HuH-7 (cell line): ENCODE measurements at places on chromosomes 11 and 22.

GRCh38 chr11:130407978-130408377 lies 20.4 kb downstream of the ADAMTS8 start:
- DNase-seq = no peak

DNA sequence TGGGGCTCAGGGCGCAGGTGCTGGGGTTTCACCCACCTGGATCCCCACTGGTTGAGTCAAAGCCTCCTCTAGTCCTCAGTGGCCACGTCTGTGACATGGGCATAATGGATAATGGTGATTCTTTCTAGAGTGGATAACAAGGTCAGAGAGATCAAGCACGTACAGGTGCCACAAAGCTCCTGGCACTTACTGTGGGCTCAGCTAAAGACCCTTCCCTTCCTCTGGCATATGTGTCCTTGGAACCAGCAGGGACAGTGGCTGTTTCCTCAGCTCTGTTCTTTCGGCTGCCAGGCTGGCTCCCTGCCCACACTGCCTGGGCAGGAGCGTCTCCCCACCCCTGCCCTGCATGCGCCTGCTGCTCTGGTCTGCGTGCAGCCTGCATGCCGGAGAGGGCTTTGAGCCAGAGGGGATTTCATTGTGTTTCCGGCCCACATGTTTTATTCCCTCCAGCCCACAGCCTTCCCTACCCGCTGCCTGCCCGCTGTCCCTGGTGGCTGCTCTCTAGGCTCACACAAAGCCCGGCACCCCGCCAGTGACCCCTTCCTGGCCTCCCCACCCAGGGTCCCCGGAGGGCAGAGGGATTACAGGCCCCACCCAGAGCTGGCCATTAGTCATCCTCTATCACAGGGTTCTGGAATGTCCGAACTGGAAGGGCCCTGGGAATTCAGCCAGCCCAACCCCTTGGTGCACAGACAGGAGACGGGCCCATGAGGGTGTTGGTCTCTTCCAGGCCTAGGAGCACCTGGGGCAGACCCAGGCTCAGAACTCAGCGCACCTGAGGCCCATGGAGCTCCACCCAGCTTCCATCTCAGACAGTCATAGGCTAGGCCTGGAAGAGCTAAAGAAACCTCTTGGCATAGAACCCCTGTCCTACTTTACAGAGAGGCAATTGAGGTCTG lies 55.3 kb upstream of the GCAT start:
- peak; percentile 53 for DNase-seq

DNA sequence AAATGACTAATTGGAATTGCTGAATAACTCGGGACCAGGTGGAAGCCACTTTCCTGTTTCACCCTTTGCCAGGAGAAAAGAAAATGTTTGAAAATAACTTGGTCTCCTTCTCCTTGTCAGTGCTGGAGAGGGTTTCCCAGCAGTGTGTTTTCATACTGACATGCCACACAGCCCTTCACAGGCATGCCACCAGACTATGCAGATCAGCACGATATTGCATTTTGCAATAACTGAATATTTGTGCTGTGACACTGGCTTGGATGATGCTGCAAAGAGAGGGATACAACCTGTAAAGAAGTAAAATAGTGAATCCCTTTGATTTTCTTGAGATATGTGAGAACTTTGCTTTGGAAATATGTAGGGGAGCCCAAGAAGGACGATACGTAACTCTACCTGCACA lies 200.0 kb upstream of the NAV2 start:
- no peak for DNase-seq

DNA sequence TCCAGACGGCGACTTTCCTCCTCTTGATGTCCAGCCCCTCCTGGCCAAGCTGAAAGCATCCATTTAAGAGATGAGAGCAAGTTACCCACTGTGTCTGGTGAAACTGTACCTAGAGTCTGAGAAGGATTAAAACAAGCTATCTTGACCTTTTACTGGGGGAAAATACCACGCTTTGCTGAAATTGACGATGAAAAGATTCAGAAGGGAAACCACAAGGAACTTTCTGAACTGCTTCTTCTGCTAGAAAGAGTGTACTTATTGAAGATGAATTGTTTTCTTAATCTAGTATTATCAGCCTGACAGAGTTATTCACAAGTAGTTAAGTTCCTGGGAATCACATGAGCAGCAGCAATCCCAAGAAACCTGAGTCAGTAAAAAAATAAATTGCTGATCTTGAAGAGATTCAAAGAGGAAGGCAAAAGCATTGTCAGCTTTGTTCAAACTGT lies 13.1 kb upstream of the MS4A6A start:
- no peak for DNase-seq

DNA sequence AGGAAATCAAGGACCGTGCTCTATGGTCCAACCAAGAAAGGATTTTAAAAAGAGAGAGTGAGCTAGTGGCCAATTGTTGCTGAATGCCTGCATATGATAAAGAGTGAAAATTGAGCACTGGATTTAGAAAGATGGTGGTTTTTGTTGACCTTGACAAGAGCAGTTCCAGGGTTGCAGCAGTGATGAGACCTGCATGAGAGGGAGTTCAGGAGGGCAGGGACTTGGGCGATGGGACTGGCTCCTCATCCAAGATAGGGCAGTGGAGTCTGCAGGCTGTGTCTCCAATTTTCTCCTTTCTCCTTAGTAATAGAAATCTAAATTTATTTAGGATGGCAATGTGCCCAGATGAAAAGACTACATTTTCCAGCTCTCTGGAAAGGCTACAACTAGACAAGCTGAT lies 94.0 kb upstream of the B3GAT1 start:
- DNase-seq = no peak

GRCh38 chr11:67292671-67293070 lies 3.6 kb downstream of the ANKRD13D start:
- DNase-seq = no peak

GRCh38 chr22:22786301-22787115 lies 101.1 kb upstream of the IGLL5 start:
- DNase-seq = no peak

GRCh38 chr11:117827521-117828511 lies 3.3 kb upstream of the FXYD2 start:
- no peak for DNase-seq

- peak; percentile 83 for DNase-seq
These were observed 4.8 kb downstream of the BEST1 start for GRCh38 chr11:61954851-61955421.

- no peak for DNase-seq
These were observed 804 bp upstream of the CREBZF start for GRCh38 chr11:85665733-85666132.

GRCh38 chr11:69852056-69852455 lies 32.8 kb upstream of the FGF3 start:
- DNase-seq = no peak

GRCh38 chr11:12224537-12224893 lies 114.1 kb downstream of the MICAL2 start:
- DNase-seq = no peak

DNA sequence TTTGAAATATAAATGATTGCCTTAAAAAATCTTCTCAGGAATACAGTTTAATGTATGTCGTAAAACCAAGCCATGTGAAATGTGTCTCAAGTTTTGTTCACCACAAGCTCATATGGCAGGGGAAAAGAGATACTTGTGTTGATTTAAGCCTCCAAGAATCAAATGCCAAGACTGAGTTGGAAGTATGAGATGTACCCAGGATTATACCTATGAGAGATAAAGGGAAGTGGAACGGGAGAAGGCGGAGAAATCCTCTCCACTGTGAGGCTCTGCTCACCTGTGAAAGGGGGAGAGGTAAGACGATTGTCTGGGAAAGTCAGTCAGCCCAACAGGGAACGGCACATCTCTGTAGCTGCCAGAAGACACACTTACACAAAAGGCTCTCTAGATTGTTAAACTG lies 124.8 kb downstream of the TRPC6 start:
- DNase-seq = no peak

DNA sequence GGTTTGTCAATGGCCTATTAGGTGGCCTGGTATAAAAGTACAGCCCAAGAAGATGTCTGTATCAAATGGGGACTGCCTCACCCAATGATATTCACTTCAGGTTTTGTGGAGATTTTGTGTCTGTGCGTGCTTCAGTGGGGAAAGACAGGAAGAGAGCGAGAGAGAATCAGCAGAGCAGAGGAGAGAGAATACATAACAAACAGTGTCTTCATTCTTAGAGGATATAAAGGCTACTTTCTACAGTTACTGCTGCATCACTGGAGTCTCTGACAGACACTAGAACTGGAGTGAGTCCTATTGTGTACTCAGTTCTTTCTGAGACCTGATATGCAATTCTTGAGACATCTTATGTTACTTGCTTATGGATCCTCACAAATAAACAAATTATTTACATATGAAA lies 115.0 kb downstream of the CASP12 start:
- no peak for DNase-seq

DNA sequence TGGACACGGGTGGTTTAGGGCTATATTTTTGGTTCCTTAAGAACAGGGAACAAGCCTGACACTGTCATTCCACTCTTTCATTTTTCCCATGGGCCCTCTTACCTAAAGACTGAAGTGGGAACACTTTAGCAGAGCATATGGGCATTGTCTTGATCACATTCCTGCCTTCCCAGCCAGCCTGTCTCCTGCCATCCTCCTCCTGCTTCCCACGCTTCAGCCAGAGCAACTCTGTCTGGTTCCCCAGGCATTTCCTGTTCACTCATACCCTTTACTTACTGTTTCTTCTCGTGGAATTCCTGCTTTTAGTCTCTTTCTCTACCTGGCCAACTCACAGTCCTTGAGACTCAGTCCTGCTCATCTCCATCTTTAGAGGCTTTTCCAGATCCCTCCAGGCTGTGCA lies 22.8 kb downstream of the MRPL16 start:
- DNase-seq = no peak

DNA sequence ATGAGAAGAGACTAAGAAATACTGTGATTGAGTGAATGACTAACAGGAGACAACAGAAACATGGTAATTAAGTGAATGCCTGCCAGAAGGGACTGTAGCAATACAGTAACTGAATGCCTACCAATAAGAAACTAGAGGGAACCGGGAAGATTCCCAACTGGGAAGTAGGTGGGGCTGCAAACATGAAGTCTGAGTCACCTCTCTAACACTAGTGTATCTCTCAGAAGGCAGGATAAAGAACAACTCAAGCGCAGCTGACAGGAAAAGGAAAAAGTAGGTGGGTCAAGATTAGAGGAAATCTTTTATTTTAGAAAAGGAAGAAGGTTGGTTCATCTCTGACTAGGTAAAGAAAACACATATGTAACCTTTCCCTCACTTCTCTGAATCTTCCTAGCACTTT lies 14.0 kb downstream of the C11orf42 start:
- DNase-seq = no peak

GRCh38 chr22:27487600-27488452 lies 313.7 kb downstream of the MN1 start:
- DNase-seq = peak; percentile 33

GRCh38 chr11:130054966-130055365 lies 14.7 kb upstream of the APLP2 start:
- DNase-seq = no peak

DNA sequence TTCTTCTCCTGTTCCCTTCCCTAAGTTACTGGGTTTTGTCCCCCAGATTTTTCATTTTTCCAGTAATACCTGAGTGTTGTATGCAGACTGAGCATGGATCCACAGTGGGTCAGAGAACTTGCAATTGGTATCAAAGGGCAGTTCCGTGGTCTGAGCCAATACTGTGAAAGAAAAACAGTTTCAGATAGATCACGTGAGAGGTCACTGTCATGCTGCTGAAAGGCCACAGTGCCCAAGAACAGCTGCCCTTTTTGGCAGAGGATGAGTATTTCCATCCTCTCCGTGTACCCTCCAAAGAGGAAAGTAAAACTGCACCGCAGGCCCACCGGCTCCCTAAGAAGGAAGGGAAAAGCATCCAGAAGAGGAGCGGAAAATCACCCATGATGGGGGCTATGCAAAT lies 73.0 kb upstream of the TBCEL start:
- no peak for DNase-seq

DNA sequence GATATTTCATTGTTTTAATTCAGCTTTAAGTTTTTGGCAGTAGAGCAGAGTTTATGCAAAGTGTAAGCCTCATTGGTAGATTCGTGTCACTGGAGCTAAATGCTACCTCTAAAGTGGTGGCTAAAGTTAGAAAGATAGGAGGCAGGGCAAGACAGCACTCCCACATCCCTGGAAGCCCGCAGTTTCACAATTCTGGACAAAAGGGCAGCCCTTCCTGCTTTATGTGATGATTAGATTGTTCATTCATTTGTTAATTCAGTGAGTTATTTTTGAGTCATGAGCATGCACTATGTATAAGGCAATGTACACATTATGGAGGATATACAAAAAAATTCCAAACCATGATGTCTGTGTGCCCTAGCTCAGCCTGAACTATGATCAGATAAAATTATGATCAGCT lies 52.1 kb upstream of the EIF3M start:
- no peak for DNase-seq
